OCI-M1 (cell line): ENCODE measurements at places on chromosomes 4 and X.

- DNase-seq, result no peak
Observed at GRCh38 chr4:173535165-173535902, 5.3 kb upstream of the HAND2 start.

GRCh38 chr4:119958983-119959382 is 107.7 kb downstream of the MAD2L1 start:
- no peak for DNase-seq

DNA sequence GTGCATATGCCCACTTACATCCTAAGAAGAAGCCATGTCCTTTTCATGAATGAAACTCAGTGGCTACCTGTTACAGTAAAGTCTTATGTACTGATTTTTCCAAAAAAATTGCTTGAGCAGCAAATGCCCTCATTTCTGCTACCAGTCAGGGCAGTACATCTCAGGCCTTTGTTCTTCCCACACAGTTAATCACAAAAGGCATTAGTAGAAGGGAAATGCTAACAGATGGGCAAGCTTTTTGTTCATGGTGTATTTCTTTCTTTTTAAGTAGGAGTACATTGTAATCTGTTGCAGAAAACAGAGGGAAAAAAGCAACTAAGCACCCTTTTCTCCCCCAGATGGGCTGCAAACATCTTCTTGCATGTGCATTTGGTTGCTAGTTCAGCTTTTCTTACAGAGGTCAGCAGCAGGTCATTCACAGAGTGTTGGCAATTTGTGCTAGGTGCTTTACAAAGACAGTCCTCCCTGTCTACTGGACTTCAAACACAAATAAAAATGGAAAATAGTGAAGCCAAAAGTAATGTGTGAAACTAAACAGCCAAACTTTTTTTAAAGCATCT is 373.4 kb downstream of the PRDM5 start:
- DNase-seq, result no peak

DNA sequence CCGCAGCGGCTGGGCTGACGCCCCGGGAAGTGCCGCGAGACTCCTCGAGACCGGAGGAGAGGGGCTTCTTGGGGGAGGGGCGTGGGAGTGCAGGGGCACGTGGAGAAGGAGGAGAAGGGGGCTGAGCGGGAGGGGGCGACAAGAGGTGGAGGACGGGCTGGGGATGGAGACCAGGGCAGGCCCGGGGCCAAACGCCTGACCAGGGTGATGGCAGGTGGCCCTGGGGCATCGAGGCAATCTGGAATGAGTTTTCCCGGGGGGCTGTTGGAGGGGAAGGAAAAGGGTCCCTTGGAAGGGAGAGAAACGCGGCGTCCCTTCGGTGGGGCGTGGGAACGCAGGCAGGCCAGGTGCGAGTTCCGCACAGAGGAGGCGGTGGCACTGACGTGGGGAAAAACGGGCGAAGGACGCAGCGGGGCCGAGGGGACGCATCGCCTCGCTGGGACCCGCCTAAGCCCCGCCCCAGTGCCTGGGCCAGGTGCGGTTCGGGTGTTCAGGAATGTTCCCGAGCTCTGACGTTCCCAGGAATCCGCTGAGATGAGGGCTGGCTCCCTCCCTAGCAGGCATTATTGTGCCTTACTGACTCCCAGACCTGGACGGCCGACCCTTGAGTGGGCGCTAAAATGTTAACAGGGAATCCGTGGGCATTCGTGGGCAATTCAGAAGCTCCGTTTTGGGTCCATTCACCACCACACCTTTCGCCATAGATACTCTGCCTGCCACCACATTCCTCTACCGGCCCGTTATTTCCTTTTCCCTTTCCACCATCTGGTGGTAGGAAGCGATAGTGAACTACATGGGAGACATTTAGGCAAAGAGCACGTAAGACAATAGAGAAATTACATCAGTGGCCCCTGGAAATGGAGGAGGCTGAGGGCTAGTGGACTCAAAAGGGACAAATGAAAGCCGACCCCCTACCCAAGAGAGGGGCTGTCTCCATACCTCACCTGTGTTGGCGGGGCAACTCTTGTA is 795 bp upstream of the SH3KBP1 start:
- DNase-seq, result peak; percentile 85
